T-helper 2 cell (primary cell): ENCODE measurements at places on chromosomes 4 and X.

- no peak for DNase-seq
These were observed 1236.5 kb downstream of the FSTL5 start for GRCh38 chr4:160927311-160927710.

DNA sequence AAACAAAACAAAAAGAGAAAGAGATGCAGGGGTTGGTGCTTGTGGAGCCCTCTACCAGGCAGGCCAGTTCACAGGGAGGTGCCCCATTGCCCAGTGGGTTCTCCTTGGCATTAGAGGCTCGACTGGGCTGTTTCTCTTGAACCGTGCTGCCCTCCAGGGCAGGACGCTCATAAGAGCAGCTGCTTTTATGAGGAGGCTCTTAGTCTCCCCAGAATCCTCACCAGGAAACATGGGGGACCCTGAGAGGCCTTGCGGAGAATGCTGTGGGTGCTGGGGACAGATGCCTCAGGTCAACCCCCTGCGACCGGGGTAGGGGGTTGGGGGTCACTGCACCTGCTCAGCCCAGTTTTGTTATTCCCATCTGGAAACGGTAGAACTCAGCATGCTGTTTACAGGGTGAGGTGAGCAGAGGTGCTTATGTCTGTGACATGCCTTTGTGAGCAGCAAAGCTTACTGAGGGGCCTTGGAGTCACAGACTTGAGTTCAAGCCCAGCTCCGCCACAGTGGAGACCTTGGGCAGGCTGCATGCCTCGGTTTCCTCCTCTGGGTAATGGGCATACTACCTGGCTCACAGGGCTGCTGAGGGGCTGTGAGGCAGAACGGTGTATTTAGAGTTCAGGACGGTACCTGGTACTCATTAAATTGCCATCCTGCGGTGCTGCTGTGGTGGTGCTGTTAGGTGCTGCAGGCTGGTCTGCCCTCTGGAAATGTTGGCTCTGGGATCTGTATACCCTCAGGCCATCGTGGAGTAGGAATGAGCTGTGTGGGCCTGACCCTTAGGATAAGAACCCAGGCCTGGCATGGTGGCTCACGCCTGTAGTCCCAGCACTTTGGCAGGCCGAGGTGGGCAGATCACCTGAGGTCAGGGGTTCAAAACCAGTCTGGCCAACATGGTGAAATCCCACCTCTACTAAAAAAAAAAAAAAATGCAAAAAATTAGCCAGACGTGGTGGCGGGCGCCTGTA lies 5.7 kb downstream of the TBC1D14 start:
- DNase-seq: no peak

- no peak for DNase-seq
These were observed 351.3 kb downstream of the NAP1L3 start for GRCh38 chrX:93322110-93322509.

DNA sequence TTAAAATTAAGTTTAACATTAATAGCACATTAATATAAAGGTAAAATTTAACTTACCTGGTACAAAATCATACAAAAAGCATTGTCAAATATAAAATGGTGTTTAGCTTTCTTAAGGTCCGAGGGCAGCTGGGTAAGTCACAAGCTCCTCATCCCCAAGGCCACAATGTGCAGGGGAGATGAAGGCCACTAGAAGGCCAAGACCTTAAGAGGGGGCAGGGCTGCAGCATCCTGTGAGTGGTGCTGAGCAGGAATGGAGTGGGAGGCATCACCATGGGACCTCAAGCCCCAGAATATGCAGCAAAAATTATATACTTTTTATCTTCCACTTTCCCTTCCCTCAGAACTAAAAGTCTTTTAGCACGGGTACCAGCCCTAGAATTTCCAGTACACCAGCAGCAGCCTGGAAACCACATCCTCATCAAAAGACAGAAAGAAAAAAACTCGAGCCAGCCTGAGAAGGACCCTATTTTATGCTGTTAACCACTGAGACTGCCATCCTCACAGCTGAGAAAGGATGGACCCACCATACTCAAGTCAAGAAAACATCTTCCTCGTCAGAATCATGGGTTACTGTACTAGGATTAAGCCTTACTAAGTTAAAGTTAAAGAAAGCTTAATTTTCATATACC lies 13.0 kb upstream of the RHOXF2 start:
- DNase-seq: peak; percentile 11

- no peak for DNase-seq
These were observed 174.1 kb downstream of the COX18 start for GRCh38 chr4:72895408-72895807.

- no peak for DNase-seq
These were observed 67.6 kb upstream of the SLC7A3 start for GRCh38 chrX:70998411-70999027.

DNA sequence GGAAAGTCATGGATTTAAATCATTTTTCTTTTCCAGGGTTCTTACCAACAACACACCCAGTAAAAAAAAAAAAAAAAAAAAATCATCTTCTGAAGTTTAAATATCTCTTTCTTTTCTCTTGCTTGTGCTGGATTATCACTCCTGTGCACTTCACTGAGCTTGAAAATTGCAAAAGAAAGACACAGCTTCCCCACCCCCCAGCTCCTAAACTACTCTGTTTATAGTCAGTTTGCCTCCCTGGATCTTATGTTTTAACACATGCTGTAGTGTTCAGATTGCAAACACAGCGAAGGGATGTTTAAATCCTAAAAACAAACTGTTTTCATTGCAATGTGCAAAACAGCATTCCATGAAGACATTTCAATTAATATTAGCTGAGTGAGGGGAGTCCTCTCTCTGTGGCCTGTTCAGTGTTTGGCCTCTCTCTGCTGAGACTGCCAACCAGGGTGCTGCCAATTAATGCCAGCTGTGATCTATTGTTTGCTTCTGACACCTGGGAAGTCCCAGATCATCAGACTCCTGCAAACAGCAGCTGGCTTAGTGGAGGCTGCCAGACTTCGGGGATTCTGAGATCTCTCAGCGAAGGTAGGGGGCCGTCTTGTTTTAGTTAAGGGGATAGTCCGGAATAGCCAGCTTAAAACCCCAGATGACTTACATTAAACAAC lies 171.1 kb upstream of the PITX2 start:
- DNase-seq: no peak

DNA sequence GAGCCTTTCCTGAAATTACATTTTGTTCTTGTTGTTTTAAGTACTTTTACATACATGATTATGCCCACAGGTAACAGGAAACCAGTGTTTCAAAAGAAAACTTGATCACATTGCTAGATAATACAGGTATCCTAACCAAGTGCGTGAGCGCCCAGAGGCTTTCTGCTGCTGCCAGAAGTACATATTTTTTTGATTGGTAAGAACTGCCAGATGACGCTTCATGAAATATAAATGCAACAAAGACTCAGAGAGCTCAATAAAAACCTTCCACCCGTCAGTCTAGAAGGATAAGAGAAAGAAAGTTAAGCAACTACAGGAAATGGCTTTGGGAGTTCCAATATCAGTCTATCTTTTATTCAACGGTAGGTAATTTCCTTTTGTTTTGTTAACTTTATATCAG lies at the start of gene EPGN:
TSS of gene EPGN (plus strand) at position 256 of the 400 bp plus-strand sequence. CDS start at position 320, 64 bp downstream.
- DNase-seq: no peak

DNA sequence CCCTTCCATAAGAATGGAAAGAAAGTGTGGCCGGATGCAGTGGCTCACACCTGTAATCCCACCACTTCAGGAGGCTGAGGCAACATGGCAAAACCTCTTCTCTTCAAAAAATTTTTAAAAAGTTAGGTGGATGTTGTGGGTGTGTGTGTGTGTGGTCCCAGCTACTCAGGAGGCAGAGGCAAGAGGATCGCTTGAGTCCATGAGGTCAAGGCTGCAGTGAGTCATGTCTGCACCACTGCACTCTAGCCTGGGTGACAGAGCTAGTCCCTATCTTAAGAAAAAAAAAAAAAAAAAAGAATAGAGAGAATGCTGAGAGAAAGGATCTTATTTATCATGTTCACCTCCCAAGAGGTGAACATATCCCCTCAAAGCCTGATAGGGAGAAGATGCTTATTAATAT lies 492.1 kb upstream of the SMIM31 start:
- no peak for DNase-seq

DNA sequence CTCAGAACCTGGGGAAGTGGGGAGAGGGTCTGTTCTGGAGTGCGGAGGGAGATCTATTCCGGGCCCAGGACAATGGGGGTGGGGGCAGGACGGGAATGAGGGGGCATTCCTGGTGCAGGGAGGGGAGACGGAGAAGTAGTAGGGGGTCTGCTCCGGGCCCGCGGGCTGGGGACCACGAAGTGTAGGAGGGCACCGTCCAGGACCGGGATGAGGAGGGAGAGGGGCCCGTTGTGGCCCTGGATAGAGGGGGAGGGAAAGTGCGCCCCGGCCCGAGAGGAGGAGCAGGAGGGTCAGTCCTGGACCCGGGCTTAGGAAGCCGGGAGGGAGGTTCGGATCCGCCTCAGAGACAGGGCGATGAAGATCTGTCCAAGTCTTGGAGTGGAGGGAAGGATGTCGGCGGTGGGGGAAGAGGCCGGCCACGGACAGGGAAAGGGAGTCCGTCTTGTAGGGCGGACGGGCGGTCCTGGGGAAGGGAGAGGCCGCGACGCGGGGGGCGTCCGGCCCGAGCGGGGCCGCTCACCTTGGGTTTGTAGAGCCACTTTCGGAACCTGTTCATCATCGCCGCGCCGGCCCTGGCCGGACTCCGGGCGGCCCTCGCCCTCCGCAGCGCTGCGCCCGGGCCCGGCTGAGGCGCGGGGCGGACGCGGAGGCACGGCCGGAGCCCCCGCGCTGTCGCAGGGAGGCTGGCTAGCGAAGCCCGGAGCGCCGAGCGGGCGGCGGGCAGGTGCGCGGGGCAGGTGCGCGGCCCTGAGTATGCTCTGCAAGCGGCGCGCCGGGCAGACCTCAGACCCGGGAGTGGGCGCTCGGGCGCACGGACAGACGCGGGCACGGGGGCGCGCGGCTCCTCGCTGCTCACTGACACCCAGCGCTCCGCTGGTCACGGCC lies at the start of gene ZFYVE28:
TSS of gene ZFYVE28 (minus strand) at position 881 of the 885 bp plus-strand sequence. CDS start at position 559, 322 bp downstream.
- no peak for DNase-seq

GRCh38 chr4:106601519-106601918 lies 232.9 kb upstream of the GIMD1 start:
- DNase-seq: no peak

DNA sequence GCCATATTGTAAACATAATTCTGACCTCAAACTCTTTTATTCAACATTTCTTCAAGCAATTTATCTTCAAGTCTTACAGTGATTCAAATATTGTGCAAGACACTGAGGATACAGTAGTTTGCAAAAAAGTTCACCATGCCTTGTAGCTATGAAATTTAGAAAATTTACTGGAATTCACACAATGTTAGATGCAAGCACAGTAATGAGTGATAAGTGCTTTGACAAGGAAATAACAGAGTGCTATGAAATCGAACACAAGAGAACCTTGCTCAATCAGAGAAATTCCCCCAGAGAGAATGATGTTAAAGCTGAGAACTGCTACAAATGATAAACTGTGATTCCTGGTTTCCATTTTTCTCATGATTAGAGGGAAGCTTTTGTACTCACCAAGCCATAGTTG lies 952.9 kb downstream of the FAT4 start:
- DNase-seq: no peak

- no peak for DNase-seq
These were observed 30.6 kb upstream of the ETNPPL start for GRCh38 chr4:108793415-108793814.

GRCh38 chrX:20680998-20681397 lies 414.3 kb upstream of the RPS6KA3 start:
- DNase-seq: no peak

DNA sequence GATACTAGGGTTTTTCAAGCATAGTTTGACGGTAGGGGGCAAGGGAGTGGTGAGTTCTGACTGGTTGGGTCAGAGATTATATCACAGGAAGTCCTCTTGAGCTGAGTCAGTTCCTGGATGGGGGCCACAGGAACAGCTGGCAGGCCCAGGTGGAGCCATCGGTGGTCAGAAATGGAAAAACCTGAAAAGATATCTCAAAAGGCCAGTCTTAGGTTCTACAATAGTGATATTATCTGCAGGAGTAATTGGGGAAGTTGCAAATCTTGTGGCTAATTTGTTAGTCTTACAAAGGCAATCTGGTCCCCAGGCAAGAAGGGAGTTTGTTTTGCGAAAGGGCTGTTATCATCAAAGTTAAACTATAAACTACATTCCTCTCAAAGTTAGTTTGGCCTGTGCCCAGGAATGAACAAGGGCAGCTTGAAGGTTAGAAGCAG lies 159.3 kb downstream of the PTCHD1 start:
- no peak for DNase-seq

DNA sequence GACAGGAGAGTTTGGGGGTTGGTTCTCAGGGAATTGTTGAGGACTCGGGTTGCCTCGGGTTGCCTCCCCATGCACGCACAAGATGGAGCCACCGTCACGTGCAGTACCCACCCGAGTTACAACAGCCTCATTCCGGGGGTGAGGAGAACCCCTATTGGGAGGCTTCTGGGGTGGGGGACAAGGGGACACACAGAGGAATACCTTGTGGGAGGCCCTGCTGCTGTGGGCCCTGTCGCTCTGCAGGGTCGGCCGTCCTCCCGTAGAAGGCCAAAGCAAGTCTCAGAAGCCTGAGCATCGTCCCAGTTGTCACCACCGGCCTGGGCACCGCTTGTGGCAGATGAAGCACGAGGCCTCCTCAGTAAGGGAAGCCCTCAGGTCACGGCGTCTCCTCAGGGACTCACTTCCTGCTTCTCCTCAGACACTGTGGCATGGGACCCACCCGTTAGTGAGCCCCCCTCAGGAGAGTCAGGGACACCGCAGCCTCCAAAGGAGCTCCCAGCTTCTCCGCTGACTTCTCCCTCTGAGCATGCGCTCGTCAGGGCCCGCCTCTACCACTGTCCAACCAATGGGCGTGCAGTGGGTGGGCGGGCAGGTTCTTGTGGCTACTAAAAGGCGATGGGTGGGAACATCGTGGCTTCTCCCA lies at the start of gene CT55:
TSS of gene CT55 (minus strand) at position 522 of the 643 bp plus-strand sequence. CDS start at position 295, 227 bp downstream.
- no peak for DNase-seq

GRCh38 chr4:37631551-37631950 lies 54.6 kb downstream of the RELL1 start:
- no peak for DNase-seq

GRCh38 chr4:182697094-182697493 lies 220.1 kb downstream of the DCTD start:
- no peak for DNase-seq

DNA sequence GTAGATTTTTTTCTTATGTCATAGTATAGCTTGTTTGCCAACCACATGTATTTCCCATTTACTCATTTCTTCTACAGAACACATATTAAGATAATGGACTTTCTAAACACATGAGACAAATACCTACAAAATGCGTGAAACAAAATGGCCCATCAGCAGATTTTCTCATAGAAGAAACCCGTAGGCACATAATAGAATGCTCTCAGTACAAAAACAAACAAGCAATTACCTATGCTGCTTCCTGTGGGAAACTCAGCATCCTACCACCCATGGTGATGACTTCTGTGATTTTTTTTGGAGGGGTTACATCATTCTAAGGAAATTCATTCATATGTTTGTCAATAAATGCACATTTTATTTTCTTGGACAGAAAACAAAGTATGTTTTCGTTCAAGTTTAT lies 343.6 kb downstream of the SPRY1 start:
- DNase-seq: no peak

DNA sequence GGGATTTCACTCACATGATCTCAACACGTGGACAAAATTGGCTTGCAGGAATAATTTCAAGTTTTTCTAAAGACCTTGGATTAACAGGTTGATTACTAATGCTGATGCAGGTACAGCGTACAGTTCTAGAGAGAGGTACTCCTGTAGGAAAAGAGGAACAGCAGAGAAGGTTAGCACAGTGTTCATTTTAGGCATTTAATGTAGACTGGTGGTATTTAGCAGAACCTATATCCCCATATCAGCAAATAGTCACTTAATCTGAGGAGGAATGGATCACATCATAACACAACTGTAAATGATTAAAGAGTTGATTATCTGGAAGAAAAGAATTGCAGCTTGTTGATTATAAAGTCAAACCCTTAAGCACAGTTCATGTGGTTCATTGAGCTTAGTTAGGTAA lies 620 bp downstream of the CXCL10 start:
- no peak for DNase-seq

- DNase-seq: no peak
These were observed 125.3 kb upstream of the IL15 start for GRCh38 chr4:141511055-141511454.
